ENCODE measurements at places on chromosomes 3 and 15. TPM values are rescaled to one million over a fixed set of nuclear protein-coding genes. Genes with fewer than 3 reads are reported as not detected.

Gene THBS1
- total RNA-seq, result 291 TPM

Gene ILDR1
- 0.49 TPM for total RNA-seq

Gene PPM1L
- total RNA-seq, result 12.0 TPM

Gene PLSCR2
- total RNA-seq, result not detected

Gene SIAH2
- total RNA-seq, result 26.7 TPM

Gene IL17RE
- total RNA-seq, result 6.3 TPM

Gene MME
- 55.5 TPM for total RNA-seq

Gene GOLGA6L4
- 2.9 TPM for total RNA-seq

Gene GATA2
- total RNA-seq, result 3.3 TPM

Gene LRRC31
- not detected for total RNA-seq

Gene STAC
- 12.6 TPM for total RNA-seq

Gene CEP63
- 25.6 TPM for total RNA-seq

Gene ARL6IP5
- 72.7 TPM for total RNA-seq

Gene MYZAP
- total RNA-seq, result 8.3 TPM

Gene EPHA6
- 2.2 TPM for total RNA-seq

Gene MAGEF1
- 21.3 TPM for total RNA-seq

Gene SEMA3B
- total RNA-seq, result 21.8 TPM

Gene MNS1
- 4.4 TPM for total RNA-seq

Gene TRAT1
- 0.59 TPM for total RNA-seq

Gene SHQ1
- 17.3 TPM for total RNA-seq

Gene GOLGA8Q
- total RNA-seq, result 4.7 TPM

Gene CD80
- 0.69 TPM for total RNA-seq

Gene HYAL1
- 1.1 TPM for total RNA-seq

Gene LRRC49
- total RNA-seq, result 11.4 TPM

Gene KLF15
- total RNA-seq, result 5.9 TPM

Gene GOLGA8N
- 14.3 TPM for total RNA-seq

Gene FRMD5
- 0.69 TPM for total RNA-seq

Gene GLDN
- 14.4 TPM for total RNA-seq

Gene CXCR6
- total RNA-seq, result 0.39 TPM

Gene UCN2
- 1.4 TPM for total RNA-seq

Gene SSR3
- total RNA-seq, result 64.4 TPM

Gene TMCO5A
- not detected for total RNA-seq

Gene CD96
- 2.0 TPM for total RNA-seq

Gene ITGB5
- 74.8 TPM for total RNA-seq

Gene SCAMP2
- 21.6 TPM for total RNA-seq
